ENCODE measurements at places on chromosomes 11 and 22.

DNA sequence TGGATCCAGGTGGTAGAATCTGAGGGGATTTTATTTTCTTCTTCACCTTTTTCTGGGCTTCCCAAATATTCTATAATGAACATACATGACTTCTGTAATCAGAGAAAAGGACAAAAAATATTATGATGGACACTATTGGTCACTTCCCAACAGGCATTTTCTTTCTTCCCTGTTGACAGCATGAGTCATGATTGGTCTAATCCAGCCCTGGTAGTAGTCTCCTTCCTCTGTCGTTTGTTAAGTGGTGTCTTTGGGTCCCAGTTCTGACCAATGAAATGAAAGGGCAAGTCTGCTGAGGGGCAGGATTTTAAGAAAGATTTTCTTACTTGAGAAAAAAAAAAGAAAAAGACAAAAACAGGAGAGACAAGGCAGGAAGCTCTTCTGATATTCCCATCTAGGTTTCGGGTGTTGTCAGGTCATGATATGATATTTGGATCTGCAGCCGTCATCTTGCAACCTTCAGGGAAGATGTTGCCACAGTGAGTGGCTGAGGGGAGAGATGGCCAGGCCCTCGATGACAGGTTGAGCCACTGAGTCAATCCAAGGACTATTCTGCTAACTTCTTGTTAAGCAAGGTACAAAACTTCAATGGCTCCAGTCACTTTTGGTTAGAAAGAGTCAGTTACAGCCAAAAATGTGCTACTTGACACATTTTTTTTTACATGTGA lies 23.3 kb upstream of the PLEKHB1 start:
- peak; percentile 50 for DNase-seq

DNA sequence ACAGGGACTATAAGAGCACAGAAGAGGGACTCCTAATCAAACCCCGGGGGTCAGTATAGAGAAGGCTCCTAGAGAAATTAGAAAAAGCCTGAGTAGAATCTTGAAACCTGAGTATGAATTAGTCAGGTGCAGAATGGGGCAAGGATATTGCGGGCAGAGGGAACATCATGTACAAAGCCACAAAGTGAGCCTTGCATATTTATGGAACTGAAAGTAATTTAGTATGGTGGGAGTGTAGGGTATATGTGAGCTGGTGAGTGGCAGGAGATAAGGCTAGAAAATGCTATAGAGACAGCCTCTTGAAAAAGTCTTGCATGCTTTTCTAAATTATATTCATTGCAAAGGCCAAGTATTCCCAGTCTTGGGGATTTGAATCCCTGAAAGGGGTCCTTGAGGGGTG lies 93.7 kb downstream of the STIM1 start:
- DNase-seq = no peak

GRCh38 chr11:45178890-45179671 lies 32.6 kb downstream of the PRDM11 start:
- no peak for DNase-seq

DNA sequence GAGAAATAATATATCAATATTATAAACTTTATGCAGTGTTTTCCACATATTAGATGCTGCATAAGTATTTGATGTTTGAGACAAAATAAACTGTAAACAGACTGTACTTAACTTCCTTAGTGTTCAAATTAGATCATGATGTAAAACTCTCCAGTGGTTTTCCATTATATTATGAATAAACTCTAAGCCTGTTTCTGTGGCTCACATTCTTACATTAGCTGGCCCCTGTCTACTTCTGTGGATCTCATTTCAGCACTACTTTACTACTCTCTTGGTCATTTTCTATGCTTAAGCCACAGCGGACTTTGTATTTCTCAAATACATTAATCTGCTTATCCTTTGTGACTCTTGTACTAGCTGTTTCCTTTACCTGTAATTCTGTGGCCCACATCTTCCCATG lies 55.6 kb downstream of the ARHGEF12 start:
- DNase-seq = no peak

DNA sequence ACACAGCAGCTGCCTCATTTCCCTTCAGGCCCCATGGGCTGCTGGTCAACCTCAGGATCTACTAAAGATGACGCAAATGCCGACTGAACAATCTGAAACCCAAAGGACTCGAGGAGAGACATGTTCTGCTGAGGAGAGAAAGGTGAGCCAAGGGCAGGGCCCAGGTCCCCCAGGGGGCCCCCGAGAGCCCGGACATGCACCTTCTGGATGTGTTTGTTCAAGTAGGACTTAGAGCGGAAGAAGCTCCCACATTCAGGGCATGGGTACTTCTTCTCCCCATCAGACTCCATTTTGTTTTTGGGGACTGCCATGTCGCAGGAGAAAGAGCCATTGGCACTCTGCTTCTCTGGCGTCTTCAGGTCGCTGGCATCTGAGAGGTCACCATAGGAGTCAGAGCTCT lies 19.3 kb downstream of the PATZ1 start:
- no peak for DNase-seq

- peak; percentile 61 for DNase-seq
These were observed 15.6 kb downstream of the PANX1 start for GRCh38 chr11:94144216-94144615.

DNA sequence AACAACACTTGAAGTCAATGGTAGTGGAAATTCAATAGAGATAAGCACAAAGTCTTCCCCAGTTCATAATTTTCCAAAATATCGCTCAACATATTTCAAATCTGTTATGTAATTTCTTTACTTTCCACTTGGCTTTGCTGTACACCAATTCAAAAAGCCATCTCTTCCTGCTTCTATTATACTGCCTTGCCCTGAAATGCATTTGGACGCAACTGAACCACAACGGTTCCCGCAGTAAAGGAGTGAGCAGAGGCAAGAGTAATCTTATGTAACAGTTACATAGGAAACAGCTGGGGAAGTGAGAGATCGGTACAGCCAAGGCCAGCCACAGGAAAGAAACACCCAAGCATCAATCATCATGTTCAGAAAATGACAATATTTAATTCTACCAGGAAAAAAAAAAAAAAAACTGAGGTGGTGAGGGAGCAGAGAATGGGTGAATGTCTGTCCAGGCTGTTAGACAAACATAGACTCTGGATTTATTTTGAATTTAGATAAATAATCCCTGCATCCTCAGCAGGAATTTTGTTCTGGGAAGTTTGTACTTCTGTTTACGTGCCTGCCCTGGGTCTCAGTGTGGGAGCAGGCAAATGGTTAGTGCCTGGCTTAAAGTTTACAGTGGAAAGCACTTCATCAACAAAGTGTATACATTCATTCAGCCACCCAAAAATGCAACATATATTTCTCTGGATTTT lies 392.2 kb downstream of the ETS1 start:
- DNase-seq = peak; percentile 35

DNA sequence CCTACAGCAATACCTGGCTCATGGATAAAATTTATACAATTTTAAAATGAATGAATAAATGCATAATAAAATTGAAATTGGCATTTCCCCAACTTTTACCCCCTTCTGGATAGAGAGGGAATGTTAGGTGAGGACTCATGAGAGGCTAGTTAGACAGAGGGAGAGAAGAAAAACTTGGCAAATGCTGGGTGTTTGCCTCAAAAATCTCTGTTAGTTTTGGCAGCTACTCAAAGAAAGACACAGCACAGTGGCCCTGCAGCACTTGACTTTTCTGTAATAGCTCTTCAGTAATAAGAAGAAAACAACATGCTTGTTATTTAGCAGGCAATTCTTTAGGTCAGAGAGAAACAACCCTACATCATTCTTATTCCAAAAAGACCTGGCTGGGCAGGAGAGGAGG lies 20.7 kb upstream of the IZUMO1R start:
- DNase-seq = no peak

DNA sequence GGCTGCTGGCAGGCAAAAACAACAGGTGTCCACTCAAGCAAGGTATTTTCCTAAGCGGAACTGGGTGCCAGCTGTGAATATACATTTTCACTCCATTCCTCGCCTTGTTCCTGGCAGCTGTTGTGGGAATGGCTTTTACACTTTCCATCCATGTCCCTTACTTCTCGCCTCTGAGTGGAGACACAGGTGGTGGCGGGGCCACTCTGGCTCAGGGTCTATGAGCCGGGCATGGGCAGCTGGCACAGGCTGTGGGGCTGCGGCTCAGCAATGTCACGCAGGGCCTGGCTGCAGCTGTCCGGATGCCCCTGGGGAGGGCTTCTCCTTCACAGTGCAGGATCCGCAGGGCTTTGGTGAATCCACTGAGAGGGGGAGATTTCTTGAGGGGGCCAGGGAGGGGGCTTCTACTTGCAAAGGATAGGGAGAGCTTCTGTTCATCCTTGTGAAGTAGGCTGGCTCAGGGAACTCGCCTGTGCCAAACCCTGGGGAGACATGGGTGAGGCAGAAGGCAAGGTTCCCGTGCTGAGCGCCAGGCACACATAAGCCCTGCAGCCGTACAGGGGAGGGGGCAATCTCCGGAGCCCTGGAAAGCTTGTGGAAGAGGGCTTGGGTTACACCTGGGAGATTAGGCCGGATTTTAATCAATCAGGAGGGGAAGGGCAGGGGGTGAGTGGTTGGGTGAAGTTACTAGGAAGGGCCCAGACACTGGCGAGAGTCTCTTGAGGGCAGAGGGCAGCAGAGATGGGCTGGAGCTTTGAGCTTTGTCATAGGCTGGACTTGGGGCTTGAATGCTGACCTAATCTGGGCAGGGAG lies 45.7 kb downstream of the KCNQ1OT1 start:
- DNase-seq = no peak

DNA sequence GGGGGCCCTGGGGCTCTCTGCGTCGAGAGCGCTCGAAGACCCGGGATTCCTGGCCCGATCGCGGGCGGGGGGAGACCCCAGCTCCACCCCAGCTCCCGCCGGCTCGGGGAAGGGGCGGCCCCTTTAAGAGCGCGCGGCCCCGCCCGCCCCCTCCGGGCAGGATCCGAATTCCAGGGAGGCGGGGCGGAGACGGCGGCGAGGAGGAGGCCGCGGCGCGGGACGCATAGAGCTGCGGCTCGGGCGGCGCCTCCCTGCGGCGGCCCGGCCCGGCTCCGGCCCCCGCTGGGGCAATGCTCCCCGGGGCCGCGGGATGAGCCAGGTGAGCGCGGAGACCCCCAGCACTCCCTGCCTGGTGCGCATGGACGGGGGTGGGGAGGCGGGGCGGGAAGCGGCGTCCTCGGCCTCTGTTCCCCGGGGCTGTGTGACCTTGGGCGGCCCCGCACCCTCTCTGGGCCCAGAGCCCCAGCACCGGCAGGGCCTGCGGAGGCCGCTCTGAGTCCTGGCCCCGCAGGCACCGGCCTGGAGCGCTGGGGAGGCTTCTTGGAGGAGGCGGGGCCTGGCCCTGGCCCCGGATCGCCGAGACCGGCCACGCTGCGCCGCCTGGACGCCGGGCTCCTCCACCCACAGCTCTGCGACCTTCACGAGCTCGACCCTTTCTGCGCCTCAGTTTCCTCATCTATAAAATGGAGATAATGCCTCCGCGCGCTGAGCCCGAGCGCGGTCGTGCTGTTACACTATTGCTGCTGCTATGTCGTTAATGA lies 565 bp downstream of the GAS2L1 start:
- peak; percentile 81 for DNase-seq

DNA sequence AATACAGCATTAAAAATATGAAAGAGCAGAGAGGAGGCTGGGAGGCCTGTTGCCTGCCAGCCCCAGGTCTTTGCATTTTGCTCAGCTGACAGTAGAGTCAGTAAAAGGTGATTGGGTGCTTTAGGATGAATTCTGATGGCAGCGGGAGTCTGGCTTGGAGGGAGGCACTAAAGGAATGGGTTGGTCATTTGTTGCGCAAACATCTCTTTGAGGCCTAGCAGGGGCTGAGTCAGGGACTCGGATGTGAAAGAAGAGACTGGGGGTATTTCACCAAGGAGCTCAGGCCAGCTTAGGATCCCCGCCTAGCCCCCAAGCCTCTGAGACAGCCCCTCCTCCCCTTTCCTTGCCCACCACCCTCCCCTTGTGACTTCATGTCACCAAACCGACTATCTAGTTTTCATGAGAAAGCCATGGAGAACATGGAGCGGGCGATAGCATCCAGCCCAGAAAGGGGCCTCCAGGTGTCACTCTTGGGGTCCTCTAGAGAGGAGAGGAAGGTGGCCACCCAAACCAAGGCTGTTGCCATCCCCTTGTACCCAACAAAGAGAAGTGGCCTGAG lies 9.7 kb downstream of the DGKZ start:
- DNase-seq = no peak

- DNase-seq = no peak
These were observed 8.5 kb upstream of the SNX19 start for GRCh38 chr11:130924750-130925149.

DNA sequence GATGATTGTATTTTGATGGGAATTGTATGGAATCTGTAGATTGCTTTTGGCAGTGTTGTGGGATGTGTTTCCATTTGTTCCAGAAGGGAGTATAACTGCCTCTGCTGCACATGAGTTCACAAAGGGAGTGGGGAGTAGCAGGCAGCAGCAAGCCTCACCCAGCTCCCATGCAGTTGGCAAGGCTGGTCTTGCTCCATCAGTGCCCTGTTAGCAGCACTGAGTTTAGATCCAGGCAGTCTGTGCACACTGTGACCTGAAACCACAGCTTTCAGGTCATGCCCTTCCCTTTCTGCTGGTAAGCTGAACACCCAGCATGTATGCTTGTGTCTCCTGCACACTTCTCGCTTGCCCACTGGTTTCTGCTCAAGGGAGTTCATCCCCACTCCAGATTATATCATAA lies 3.7 kb upstream of the NUCB2 start:
- no peak for DNase-seq

DNA sequence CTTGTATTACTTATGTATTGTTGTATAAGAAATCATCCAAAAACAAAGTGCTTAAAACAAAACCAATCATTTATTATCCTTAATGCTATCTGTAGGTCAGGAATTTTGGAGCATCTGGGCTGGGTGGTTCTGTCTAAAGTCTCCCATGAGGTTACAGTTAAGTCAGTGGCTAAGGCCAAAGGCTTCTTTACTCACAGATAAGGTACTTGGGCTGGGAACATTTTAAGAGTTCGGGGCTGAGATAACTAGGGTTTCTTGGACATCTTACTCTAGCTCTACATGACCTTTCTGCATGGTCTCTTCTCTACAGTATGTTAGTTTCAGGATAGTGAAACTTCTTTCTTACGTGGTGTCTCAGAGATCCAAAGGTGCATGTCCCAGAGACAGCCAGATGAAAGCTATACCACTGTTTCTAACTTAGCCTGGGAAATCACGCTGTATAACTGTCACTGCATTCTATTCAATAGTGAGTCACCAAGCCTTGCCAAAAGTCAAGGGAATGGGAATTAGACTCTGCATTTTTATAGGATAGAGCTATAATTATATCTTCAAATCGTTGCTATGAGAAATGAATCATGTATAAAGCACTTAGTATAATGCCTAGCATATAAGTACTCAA lies 29.6 kb downstream of the SOX6 start:
- no peak for DNase-seq

GRCh38 chr11:115222218-115222862 lies 281.9 kb downstream of the CADM1 start:
- DNase-seq = no peak

GRCh38 chr11:11213117-11213516 lies 139.9 kb downstream of the CSNK2A3 start:
- DNase-seq = no peak

- peak; percentile 18 for DNase-seq
These were observed 7.0 kb downstream of the EXPH5 start for GRCh38 chr11:108586600-108586999.

Data from suppressor macrophage (primary cell).